Stimulated activated CD4-positive, alpha-beta T cell treated with anti-CD3 and anti-CD28 coated beads, Interleukin-4, amount 100 ng/mL, for 4 hours (primary cell): ENCODE measurements at places on chromosomes 3 and 15.

DNA sequence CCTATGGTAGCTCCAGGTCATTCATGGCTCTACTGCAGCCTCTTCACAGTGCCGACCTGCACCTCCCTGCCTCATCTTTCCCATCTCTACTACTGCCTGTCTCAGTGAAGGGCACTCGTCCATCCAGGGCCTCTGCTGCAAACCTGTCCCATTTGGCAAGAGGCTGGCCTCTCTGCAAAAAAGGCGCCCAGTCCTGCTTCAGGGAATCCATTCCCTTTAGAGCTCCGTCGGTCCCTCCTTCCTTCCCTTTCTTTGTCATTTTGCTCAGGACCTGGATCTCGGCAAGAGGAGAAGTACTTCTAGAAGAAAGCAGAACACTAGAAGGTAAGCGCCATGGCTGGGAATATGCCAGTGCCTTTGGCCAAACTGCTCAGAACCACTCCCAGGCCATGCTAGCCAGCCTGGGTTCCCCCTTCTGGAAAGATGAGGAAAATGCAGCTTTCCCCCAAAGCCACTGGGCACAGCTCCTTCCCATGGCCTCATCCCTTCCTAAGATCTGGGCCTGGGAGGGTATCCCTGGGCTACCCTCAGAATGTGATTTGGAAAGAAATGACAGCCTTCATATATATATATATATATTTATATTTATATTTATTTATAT lies 6.4 kb upstream of the ISL2 start:
- no peak for DNase-seq

DNA sequence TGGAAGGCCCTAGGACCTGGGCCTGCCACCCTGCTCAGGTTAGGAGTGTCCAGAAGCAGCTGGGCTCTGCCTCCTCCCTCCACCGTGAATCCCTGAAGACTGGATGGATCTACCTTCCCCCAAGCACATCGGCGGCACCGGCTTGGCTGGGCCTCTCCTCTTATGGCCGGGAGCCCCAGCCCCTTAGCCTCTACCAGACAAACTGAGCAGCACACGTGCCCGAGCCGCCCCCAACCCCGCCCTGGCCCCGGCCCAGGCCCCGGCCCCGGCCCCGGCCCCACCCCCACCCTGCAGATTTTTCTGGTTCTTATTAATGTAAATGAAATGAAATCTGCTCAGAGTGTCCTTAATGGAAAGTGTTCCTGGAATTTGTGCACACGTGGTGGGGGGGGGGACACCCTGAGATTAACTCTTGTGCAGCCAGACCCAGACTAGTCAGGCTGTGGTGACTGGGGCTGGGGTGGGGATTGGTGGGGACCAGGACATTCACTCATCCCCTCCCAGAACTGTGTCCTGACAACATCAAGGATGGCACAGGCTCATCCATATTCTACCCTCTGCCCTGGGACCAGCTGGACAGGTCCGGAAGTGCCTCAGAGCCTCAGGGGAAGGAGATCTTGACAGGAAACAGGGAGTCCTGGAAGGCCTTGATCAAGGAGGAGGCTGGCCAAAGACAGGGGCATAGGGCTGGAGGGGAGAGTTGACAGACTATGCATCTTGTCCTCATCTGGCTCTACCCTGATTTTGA lies 30.9 kb upstream of the SEMA3F start:
- DNase-seq: no peak

DNA sequence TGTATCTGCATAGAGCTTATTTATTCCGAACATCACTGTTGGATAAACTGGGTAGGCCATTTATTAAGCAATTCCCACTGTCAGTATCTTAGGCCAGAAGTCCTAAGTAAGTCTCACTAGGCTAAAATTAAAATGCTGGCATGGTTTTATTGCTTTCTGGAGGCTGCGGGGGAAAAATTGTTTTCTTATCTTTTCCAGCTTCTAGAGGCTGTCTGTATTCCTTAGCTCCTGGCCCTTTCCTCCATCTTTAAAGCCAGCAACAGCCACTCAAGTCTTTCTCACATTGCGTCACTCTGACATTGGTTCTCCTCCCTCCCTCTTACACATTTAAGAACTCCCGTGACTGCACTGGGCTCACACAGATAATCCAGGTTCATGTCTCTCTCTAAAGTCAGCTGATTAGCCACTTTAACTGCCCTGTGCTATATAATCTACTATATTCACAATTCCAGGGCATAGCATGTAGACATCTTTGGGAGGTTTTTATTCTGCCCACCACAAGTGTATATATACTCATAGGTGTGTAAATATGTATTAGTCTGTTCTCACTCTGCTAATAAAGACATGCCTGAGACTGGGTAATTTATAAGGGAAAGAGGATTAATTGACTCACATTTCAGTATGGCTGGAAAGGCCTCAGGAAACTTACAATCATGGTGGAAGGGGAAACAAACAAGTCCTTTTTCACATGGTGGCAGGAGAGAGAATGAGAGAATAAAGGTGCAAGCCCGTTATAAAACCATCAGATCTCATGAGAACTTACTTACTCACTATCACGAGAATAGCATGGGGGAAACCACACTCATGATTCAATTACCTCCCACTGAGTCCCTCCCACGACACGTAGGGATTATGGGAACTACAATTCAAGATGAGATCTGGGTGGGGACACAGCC lies 113.5 kb upstream of the SLC7A14 start:
- no peak for DNase-seq

GRCh38 chr3:188906236-188906635 lies 265.5 kb upstream of the TPRG1 start:
- no peak for DNase-seq

GRCh38 chr15:72970933-72971760 lies 81.1 kb upstream of the NEO1 start:
- DNase-seq: no peak

DNA sequence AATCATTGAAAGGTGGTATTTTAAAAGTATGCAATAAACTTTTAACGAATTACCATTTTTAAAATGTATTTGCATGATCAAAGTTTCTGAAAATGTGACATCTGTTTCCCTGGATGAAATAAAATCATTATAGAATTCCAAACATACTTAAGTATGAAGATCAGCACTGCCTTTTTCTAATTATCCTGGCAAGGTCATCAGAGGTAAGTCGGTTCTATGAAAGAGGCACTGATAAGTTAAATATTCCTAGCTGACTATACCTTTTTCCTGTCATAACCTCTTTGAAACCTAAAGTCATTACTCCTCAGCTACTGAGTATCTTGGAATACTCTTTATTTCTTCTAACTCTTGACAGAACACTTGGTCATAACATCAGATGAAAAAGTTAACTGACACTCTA lies 406.1 kb upstream of the ALCAM start:
- DNase-seq: no peak

DNA sequence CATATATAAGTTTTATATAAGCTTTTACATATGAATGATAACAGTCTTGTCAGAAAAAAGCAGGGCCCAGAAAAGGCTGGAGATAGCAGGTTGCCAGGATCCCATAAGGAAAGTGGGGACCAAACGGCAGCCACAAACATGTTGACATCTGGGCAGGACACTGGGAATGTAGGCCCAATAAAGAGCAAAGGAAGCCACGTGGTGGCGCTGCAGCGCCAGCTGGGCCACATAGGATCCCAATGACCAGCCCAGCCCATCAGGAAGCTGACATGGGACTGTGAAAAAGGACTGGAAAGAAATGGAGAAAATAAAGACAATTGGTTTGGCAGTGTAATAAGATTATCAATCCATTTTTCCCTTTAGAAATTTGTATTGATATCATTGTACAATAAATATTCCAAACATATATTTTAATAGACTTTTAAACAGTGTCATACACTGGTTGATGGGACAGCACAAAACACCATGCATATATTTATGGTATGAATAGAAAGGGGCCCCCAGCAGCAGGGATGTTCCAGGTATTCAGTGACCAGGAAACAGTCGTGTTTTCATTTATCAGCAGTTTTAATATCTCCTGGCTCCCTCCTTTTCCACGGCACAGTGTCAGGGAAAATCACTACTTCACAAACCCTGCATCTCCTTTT lies 89.0 kb upstream of the STRIT1 start:
- DNase-seq: no peak

DNA sequence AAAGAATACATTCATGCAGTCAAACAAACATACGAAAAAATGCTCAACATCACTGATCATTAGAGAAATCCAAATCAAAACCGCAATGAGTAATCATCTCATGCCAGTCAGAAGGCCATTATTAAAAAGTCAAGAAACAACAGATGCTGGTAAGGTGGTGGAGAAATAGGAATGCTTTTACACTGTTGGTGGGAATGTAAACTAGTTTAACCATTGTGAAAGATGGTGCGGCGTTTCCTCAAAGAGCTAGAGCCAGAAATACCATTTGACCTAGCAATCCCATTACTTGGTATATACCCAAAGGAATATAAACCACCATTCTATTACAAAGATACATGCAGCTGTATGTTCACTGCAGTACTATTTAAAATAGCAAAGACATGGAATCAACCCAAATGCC lies 330.4 kb downstream of the EDEM1 start:
- DNase-seq: no peak

- DNase-seq: no peak
Measured at GRCh38 chr3:144085964-144086363, 114.3 kb downstream of the DIPK2A start.

GRCh38 chr15:69731081-69731330 lies 278.4 kb downstream of the RPLP1 start:
- no peak for DNase-seq

DNA sequence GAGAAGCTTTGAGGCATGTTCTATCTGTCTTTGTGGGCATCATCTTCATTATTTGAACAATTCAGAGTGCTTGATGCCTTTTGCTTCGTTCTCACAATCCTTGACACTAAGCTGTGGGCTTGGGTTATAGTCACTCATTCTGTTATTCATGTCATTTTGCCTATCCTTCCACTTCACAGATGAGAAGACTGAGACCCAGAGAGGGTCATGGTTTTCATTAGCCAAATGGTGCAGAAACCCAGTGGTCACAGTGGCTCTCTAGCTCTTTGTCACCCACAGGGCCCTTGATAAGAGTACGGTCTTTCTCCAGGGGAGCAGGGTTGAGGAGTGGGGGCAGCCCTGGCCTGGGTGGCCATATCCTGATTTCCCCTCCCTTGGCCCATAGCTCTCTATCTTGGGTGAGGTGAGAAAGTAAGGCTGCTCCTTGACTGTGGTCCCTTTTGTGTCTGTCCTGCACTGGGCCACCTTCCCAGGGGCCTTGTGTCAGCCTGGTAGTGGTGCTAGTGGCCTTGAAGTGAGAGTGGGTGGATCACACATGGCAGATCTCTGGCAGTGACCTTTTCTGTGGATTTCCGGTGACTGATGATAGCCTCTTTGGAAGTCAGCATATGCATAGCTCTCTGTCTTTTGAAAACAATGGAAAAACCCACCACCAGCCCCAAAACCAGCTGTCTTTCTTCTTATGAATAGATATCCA lies 130.1 kb downstream of the IGF1R start:
- no peak for DNase-seq

GRCh38 chr3:127925384-127925783 lies 10.4 kb downstream of the KBTBD12 start:
- no peak for DNase-seq

GRCh38 chr15:65528461-65529060 lies 1.7 kb upstream of the HACD3 start:
- no peak for DNase-seq

DNA sequence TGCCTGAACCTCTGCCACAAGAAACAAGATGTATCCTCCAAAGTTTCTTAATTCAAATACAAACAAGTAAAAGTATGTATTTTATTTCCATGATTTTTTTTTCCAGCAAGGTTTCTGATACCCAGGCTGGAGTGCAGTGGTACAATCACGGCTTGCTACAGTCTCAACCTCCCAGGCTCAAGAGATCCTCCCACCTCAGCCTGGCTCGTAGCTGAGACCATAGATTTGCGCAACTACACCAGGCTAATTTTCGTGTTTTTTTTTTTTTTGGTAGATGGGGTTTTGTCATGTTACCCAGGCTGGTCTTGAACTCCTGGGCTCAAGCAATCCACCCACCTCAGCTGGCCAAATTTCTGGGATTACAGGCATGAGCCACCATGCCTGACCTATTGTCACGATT lies 12.2 kb upstream of the VEPH1 start:
- no peak for DNase-seq

DNA sequence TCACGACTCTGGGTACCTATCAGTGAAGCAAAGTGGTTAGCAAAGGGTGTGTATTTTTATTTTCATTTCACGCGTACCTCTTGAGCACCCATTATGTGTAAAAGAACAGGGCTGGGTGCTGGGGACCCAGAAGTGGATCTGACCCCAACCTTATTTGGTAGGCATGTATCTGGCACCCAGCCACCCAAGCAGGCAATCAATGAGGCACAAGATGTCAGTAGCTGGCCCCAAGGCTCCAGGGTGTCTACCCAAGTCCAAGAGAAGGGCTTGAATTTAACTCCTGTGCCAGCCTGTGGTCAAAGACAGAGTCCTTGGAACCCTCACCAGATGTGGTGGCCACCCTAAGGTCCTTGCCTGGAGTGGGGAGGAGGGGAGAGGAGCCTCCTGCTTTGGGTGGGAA lies 5.7 kb downstream of the PLEKHO2 start:
- no peak for DNase-seq
